ENCODE measurements at places on chromosomes 6 and 20.

GRCh38 chr20:48681201-48681872, 146.5 kb downstream of the PREX1 start:
- no peak for DNase-seq

GRCh38 chr6:145865595-145865994, 51.0 kb upstream of the FBXO30 start:
- DNase-seq, result no peak

DNA sequence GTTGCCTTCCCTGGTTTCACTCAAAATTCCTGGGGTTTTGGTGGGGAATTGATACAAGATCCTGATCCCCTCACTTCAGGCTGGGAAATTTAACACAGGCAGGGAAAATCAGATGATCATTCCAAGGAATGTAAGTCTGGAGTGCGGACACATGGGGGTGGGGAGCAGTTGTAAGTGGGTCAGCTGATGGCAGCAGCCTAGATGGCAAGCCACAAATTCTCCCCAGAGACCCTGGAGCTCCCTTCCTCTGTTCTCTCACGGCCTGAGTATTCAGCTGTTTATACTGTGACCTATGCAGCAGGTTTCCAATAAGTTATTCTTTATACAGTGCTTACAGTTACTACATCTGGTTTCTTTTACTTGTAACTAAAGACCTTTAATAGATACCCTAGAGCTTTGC, 144.9 kb downstream of the SH3BGRL2 start:
- DNase-seq, result no peak

GRCh38 chr6:13681305-13682061, 30.2 kb downstream of the RANBP9 start:
- DNase-seq, result no peak

DNA sequence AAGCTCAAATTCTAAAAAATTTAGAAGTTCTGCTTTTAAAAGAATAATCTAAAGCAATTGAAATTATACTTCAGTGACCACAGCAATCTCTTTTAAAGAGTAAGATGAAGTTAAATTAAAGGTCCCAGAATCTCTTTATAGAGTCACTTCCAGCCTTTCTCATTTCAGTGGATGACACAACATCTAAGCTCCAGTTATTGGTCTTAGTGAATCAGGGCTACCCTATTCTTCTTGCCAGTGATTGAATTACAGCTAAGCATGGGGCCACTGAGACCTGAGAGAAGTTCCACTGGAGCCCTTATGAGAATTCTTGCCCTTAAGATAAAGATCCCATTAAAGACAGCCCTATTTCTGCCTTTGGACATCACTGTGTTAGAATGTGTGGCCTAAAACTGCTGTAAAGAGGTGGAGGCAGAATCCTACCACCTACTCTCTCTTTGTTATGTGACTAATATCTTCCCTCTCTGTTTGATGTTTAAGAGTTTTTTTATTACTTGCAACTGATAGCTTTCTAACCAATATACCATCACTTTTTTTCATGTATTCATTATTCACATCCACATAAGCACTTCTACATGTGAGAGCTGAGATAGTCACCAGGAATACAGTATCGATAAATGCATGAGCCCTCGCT, 128.6 kb downstream of the UNC5CL start:
- DNase-seq, result no peak

GRCh38 chr6:80174900-80175572, 68.6 kb downstream of the BCKDHB start:
- no peak for DNase-seq

- DNase-seq, result no peak
Observed at GRCh38 chr20:23151008-23151703, 65.0 kb upstream of the CD93 start.

DNA sequence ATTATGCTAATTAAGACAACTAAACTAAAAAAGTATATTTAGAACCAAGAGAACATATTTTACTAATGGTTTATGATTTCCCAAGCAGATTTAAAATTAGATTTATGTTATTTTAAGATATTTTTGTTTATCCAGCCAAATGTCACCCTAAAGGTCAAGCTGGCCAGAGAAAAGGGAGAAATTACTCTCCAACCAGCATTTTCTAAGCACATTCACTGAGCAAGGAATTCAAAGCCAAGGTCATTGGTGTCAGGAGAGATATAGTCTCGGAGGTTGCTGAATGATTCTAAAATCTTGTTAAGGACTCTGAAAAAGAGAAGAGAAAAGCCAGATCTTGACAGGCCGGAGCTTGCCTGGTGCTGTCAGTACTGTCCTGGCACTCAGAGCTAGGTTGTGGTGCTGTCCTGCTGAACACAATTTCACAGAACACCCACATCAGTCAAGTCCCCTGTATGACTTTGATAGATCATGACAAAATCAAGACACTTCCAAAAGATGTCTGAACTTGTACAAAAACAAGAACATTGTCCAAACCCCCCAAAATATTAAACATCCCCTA, 222.3 kb upstream of the SMLR1 start:
- DNase-seq, result no peak

- peak; percentile 83 for DNase-seq
Observed at GRCh38 chr20:44080646-44081267, 106.2 kb downstream of the JPH2 start.

- no peak for DNase-seq
Observed at GRCh38 chr6:16956361-16956760, 145.5 kb upstream of the STMND1 start.

GRCh38 chr6:139839506-139840156, 465.2 kb upstream of the CITED2 start:
- DNase-seq, result no peak

DNA sequence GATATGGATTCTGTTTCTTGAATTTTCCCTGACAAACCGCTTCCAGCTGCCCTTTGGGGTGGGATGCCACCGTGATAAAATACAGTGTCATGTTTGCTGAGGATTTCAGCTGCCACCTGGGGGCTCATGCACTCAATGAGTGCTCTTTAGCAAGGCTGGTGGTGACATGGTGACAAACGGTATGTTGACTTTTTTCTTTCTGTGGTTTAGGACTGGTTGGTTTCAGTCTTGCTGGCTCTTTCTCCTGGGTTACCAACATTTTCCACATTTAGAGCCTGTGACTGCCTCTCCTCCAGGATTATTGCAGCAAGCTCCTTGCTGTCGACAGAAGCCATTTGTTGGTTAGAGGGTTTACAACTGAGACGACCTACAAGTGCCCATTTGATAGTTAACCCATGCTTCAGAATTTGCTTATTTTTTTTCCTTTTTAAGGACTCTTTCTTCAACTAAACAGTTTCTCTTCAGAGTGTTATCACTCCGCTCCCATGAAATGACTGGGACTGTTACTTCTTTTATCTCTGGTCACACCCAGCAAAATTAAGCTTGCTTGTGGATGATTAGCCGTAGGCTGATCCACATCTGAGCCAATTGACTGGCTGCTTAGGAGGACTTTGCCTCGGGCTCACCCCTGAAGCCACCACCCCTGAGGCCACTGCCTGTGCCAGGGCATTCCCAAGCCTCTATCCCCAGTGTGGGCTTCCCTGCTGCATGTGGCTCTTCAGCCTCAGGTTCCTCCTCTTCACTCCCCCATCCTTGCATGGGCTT, 48.4 kb upstream of the CDYL start:
- no peak for DNase-seq

DNA sequence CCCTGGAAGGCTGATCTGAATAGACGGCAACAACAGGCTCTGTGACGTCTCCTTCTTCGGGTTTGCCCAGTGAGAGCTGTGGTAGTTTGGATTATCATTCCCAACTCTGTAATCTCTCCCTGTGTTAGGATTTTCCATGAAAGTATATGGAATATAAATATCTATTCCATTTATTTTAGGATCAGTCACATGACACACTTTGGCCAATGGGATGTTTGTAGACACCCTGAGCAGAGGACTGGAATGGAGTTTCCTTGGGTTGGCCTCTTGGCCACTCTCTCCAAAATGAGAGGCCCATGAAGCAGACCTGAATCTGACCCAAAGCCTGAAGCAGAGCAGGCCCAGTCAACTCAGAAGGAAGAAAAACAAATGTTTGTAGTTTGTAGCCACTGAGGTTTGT, 37.2 kb upstream of the UBR2 start:
- DNase-seq, result no peak

DNA sequence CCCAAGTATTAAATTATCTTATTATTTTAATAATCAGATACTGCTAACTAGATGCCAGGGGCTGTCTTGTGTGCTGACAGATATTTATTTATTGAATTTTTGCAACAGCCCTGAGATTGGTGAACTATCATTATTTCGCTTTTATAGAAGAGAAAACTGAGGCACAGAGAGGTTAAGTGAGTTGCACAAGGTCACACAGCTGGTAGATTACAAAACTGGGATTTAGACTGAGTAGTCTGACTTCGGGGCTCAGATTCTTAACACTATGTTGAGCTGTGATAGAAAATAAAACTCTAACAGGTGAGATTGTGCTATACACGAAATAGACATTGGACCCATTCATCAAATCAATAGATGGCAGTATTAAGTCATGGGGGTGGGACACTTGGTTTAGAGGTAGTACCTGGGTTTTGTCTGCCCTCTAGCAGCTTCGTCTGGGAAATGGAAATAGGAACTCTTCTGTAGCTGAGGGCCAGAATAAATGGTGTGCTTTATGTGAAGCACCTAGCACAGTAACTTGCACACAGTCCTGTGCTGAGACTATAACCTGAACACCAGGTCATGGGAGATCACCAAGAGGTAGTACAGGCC, 113.4 kb downstream of the B3GAT2 start:
- no peak for DNase-seq

GRCh38 chr6:158399040-158399700, 86.9 kb downstream of the TULP4 start:
- no peak for DNase-seq

DNA sequence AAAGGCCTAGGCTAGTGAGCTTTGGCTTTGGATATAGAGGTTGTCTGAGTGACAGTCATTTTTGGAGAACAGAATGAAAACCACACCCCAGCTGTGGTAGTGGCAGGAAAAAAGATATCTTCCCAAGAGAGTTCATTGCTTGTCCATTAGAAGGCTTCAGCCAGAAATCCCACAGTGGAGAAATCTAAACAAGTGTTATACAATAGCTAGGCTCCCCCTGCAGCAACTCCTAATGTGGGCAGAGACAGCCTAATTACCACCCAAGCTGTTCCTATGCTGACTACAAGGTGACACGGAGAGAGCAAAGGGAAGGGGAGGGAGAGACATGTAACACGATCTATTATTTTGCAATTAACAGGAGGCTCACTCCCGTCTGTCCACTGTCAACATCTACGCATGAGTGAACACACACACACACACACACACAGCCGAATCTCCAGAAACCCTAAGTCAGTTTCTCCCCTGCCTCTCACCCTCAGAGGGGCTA, 147.5 kb upstream of the TCF21 start:
- no peak for DNase-seq

DNA sequence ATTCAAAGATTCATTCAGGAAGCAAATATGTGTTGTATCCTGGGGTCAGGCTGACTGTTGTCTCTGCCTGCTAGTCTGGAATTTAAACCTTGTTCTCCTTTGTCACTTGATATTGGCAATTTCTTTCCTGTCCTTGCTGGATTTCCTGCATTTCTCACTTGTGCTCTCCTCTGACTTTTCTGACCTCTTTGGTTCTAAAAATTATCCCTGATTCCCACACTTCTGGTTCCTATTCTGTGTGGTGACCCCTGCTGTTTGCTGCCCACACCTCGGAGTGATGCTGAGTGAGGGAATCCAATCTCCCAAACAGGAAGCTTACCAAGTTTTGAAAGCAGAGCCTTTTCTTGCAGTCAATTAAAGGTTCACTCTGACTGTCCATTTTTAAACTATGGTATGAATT, 345.3 kb downstream of the CDKAL1 start:
- DNase-seq, result no peak

DNA sequence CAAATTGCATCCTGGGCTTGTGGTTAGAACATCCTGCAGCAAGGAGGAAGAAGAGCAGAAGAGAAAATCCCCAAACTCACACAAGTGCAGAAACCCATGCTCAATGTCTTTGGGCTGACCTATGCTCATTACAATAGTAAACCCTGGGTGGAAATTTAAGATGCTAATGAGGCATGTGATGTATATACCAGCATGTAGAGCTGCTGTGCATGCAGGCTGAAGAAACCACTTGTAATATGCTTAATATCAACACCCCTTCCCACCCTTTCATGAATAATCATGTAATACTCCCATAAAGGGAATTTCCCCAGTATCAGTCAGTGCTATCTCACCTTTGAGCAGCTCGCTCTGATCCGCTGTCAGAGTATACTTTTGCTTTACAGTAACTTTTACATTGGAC, 90.0 kb upstream of the GRIK2 start:
- DNase-seq, result no peak

GRCh38 chr20:35735826-35736470, 6.1 kb downstream of the RBM39 start:
- DNase-seq, result no peak

- no peak for DNase-seq
Observed at GRCh38 chr20:49690899-49691620, 22.6 kb downstream of the B4GALT5 start.

GRCh38 chr6:148671085-148671484, 75.7 kb upstream of the UST start:
- no peak for DNase-seq

GRCh38 chr6:63448229-63448628, 124.1 kb upstream of the LOC128125822 start:
- DNase-seq, result no peak

DNA sequence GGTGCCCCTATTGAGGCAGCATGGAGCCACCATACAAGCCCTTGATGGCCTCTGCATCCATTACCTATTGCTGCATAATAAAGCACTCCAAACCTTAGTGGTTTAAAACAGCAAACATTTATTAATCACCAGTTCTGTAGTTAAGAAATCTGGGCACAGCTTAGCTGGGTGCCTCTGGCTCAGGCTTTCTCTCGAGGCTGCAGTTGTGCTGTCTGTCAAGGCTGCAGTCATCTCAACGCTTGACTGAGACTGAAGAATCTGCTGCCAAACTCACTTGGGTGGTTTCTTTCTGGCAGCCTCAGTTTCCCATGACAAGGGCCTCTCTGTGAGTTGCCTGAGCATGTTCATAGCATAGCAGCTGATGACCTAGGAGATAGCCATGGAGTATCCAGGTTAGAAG, 207.4 kb upstream of the LRFN2 start:
- DNase-seq, result no peak

DNA sequence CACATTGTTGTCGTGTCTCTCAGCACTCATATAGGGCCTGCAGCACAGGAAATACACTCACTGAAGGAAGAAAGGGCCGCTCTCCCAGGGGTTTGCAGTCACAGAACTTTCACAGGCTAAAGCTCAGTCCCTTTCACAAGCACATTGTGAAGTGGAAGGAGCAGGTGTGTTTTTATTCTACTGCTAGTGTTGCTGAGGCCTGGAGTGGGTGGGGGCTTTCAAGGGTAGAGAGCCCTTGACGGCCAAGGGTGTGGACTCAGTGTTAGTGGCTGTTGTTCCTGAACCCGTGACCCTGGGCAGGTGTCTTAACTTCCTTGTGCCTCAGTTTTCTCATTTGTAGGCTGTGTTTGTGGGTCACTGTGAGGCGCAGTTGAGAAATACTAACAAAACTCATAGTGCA, 66.2 kb upstream of the SLC22A1 start:
- no peak for DNase-seq
